Frontal cortex (tissue), 4 donors: ENCODE measurements at places on chromosomes 12 and 14. TPM values are rescaled to one million over a fixed set of nuclear protein-coding genes. Genes with fewer than 3 reads are reported as not detected.

DNA sequence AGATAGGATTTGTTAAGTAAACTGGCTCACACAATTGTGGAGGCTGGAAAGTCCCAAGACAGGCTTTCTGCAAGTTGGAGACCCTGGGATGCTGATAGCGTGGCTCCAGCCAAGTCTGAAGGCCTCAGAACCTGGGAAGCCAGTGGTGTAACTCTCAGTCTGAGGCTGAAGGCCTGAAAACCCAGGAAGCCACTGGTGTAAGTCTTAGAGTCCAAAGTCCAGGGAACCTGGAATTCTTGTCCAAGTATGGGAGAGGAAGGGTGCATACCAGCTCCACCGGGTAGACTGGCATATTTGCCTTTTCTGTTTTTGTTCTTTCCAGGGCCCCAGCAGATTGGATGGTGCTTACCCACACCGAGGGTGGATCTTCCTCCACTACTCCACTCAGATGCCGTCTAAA lies 18.1 kb downstream of the GMFB start:
- DNase-seq, result no peak

DNA sequence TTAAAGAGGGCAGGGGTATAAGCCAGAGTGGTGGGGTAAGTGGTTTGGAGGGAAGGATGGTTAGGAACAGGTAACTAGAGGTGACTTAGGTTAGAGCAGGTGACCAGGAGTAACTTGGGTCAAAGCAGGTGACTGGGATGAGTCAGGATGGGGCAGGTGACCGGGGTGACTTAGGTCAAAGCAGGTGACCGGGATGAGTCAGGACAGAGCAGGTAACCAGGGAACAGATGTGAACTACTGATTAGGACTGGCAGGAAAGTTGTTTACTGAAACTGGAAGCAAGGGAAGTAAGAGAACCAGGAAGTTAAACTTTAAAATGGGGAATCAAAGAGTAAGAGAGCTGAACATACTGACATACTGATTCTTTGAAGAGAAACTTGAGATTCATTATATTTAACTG lies 57.4 kb downstream of the FSCB start:
- DNase-seq, result no peak

The CELA1 gene
- not detected for total RNA-seq

The CCDC177 gene
- 4.5 TPM for total RNA-seq

The PHLDA1 gene
- total RNA-seq, result 20.0 TPM

The NACA gene
- total RNA-seq, result 969 TPM

- DNase-seq, result no peak
These were observed 16.0 kb downstream of the METTL3 start for GRCh38 chr14:21494902-21495762.

- no peak for DNase-seq
These were observed 71.4 kb upstream of the SRSF5 start for GRCh38 chr14:69695322-69696203.

The PTPRB gene
- total RNA-seq, result 4.5 TPM
